ENCODE measurements at places on chromosomes 3 and 15.

- no peak for DNase-seq
Measured at GRCh38 chr3:71537211-71537611, 46.3 kb downstream of the FOXP1 start.

DNA sequence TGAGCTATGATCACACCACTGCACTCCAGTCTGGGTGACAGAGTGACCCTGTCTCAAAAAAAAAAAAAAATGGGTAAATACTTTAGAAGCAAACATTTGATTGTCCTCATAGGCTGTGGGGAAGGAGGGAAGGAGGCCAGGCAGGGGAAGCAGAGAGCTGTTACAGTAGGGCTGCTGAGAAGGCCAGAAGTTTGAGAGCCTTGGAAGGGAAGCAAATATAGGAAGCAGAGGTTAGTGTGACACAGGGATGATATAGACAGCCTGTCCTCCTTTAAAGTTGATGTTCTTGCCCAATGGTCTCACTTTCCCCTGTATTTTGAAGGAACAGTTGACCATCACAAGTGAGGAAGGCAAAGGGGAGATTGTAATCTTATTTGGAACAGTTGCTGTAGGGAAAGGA lies 5.3 kb upstream of the ALPK3 start:
- no peak for DNase-seq

GRCh38 chr3:88713233-88713691 lies 394.2 kb upstream of the EPHA3 start:
- DNase-seq = no peak

- no peak for DNase-seq
Measured at GRCh38 chr3:17054982-17055343, 170.2 kb downstream of the PLCL2 start.

DNA sequence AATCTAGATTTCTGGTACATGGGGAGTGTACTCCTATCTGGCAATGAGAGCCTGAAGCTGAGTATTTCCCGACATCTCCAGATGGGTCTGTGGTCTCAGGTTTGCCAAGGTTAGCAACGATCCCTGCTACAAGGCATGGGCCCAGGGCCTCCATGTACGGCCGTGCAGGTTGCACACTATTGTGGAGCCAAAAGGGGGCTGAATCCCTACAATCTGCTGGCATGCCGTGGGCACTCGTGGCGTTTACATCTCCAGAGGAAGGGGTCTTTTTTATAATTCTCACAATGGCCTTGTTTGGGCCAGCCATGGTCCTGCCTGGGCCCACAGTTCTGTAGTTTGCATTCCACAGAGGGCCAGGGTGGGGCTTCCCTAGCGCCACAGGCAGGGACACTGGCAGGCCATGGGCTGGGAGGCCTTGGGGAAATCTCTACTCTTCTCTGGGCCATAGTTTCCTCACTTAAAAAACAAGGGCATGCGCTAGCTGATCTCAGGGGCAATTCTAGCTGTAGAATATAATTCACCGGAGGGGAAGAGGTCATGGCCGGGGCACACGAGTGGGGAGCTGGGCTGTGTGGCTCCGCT lies 68.9 kb upstream of the TLE3 start:
- DNase-seq = no peak
